ENCODE measurements at places on chromosomes 12 and 14.

GRCh38 chr14:77498984-77499527 is 440 bp upstream of the ISM2 start:
- DNase-seq, result no peak

GRCh38 chr12:51730745-51731144 is 117.8 kb downstream of the FIGNL2 start:
- DNase-seq, result no peak

GRCh38 chr12:115758877-115759620 is 518.4 kb downstream of the MED13L start:
- no peak for DNase-seq

DNA sequence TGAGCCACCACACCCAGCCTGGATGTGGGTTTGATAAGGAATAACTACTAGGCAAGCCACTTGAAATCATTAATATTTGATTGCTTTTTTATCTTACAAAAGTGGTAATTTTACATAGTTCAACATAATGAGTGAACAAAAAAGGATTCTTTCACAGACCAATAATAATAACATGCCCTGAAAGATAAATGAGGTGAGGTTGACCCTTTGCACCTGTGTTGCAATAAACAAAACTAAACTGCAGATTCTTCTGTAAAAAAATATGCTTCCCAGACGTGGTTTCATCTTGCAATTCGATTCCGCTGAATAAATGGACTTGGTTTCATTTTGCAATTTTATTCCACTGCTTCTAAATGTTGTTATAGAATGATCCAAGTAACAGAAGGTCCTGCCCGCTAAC is 1514.9 kb upstream of the TMEM132C start:
- no peak for DNase-seq

- no peak for DNase-seq
Measured at GRCh38 chr12:59007620-59008019, 87.3 kb upstream of the LRIG3 start.

GRCh38 chr14:24409192-24409591 is 10.4 kb downstream of the NYNRIN start:
- DNase-seq, result no peak

- DNase-seq, result peak; percentile 92
Measured at GRCh38 chr12:62848418-62848817, 86.5 kb downstream of the PPM1H start.

- peak; percentile 76 for DNase-seq
Measured at GRCh38 chr12:46562625-46563225, 190.2 kb upstream of the SLC38A2 start.

GRCh38 chr14:91261115-91261514 is 16.6 kb upstream of the GPR68 start:
- no peak for DNase-seq
